Fibroblast of skin of left biceps (primary cell): ENCODE measurements at places on chromosomes 3 and 15.

GRCh38 chr3:97954228-97954827, 17.9 kb downstream of the RIOX2 start:
- no peak for DNase-seq

DNA sequence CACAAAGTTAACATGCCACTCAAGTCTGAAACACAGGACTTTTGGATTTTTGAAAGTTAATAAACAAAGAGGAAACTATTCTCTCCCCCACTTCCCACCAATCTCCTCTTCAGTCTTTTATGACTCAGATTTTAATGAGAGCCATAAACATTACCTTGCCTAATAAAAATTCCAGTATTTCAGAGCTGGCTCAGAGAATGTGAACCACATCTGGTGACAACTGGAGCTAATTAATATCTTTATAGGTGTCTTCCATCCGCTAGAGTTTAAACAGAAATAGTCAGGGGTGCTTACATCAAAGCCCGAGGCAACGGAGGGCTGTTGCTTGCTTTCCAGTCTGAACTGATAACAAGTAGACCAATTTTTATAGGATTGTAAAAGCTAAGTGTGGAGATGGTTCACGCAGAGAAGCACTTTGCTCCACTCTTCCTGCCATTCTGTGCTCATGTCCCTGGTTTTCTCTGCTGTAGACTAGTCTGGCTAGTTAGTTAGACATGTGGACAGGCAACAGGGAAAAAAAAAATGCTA, 363.6 kb downstream of the NR2F2 start:
- no peak for DNase-seq

GRCh38 chr3:8443829-8444791, 57.5 kb upstream of the LMCD1 start:
- peak; percentile 97 for DNase-seq

GRCh38 chr15:80595396-80595795, 99.7 kb upstream of the ABHD17C start:
- DNase-seq: no peak

- no peak for DNase-seq
These were observed 60.3 kb upstream of the TP63 start for GRCh38 chr3:189570916-189571315.

- DNase-seq: peak; percentile 42
These were observed 40.8 kb downstream of the NUP210 start for GRCh38 chr3:13379201-13379830.

GRCh38 chr3:127121885-127122284, 71.0 kb upstream of the PRR23E start:
- DNase-seq: no peak

- no peak for DNase-seq
These were observed 12.9 kb upstream of the TRA2B start for GRCh38 chr3:185950728-185951127.

- no peak for DNase-seq
These were observed 10.0 kb upstream of the SLC6A11 start for GRCh38 chr3:10806006-10806405.

DNA sequence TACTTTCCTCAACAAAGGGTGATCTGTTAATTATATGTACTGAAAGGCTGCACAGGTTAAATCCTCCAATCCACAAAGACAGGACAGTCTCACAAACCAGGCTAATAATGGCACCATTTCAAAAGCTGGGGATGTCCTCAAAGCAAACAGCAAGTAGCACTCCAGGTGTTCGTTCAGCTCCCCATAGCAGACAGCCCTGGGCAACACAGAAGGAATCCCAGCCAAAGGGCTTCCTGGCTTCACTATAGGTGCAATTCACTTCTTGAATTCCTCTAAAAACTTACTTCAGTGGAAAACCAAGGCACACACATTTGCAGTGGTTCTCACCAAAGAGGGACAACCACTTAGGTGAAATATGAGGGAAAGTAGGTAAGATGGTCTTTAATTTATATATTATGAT, 166.7 kb downstream of the CTNNB1 start:
- DNase-seq: no peak

DNA sequence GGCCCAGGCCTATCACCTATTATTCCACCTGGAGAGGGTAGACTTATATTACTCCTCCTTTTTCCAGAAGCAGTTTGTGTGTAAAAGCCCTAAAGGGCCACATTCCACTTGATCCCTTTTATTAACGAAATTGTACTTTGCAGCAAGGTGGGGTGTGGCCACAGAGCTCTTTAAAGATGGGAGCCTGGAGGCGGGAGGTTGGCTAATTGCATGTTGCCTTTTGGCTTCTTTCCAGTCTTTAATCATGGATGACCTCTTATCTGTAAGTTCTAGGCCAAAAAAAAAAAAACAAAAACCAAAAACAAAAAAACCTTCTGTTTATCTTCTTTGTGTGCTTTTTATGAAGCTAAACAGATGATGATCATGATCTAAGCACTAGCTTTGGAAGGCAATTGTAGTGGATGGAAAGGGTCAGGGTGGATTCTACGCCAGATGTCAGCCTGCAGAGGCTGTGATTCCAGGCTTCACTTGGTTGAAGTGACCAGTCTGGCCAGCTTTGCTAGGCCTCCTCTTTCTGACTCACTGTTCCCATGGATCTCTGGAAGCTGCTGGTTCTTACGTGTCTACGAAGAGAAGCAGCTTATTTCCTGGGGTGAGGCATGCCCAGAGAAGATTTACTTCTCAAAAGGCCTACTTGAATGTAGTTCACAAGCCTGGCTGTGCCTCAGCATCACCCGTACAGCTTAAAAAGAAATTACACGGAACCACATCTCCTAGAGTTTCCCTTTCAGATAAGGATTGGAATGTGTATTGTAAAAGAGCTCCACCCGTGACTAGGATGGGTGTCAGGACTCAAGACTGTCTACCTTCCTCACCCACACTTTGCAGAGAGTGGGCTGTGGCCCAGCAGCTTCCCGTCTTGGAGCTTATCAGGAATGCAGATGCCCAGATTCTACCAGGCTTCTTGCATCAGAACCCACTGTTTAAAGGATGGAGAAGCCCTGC, 330.9 kb upstream of the C2CD4B start:
- no peak for DNase-seq

- no peak for DNase-seq
These were observed 789.2 kb downstream of the DIPK2A start for GRCh38 chr3:144760831-144761230.

- no peak for DNase-seq
These were observed 51.1 kb downstream of the SYNM start for GRCh38 chr15:99155961-99156443.

GRCh38 chr3:7444886-7445285, 584.0 kb downstream of the GRM7 start:
- DNase-seq: no peak

DNA sequence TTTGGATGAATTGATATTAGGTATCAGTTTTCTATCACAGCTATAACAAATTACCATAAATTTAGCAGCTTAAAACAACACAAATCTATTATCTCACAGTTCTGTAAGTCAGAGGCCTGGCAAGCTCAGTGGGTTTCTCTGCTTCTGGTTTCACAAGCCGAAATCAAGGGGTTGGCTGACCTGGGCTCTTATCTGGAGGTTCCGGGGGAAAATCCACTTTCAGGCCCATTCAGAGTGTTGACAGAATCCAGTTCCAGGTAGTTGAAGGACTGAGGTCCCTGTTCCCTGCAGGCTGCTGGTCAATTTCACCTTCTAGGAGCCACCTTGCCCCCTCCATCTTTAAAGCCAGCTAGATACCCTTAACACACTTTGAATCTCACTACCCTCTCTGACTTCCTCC, 11.1 kb upstream of the HHATL start:
- no peak for DNase-seq

GRCh38 chr3:183513046-183513706, 42.3 kb downstream of the KLHL6 start:
- DNase-seq: no peak

GRCh38 chr15:38695249-38696108, 130.9 kb upstream of the RASGRP1 start:
- DNase-seq: no peak

GRCh38 chr3:195825191-195825588, 13.5 kb upstream of the MUC4 start:
- DNase-seq: no peak

DNA sequence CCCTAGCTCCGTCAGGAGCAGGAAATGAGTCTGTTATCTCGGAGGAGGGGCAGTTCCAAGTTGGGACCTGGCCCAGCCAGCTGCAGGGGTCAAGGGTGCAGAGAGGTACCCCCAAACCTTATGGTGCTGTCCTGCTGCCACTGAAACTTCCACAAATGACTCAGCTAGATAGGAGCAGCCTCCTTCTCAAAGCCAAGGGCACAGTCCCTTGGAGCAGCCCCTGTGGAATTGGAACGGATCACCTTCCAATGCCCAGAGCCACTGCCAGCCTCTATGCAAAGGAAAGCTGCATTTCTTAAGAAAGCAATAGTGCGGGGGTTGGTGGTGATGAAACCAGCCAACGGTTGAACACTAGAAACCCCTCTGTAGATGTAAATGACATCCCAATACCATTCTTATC, 19.6 kb upstream of the LRRK1 start:
- DNase-seq: no peak

GRCh38 chr3:71131375-71132314, 451.9 kb downstream of the FOXP1 start:
- no peak for DNase-seq

- DNase-seq: no peak
These were observed 14.3 kb downstream of the LIMD1 start for GRCh38 chr3:45608885-45609284.

GRCh38 chr15:59176653-59177316, 29.9 kb upstream of the LDHAL6B start:
- DNase-seq: peak; percentile 20

DNA sequence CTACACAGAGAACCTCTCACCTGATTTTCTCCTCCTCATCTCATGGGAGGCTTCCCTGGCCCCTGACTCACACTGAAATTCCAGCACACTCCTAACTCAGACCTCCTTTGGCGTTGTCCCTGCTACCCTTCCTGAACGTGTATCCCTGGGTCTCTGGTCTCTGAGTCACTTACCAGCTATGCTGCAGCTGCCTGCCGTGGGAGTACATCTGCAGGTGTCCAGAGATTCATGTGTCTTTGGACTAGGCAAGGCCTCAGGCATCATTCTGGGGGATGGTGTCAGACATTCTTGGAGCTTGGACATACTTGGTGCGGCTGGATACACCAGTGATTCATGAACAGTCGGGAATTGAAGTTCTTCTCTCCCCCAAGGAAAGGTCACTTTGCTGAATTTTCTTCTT, 148.8 kb upstream of the TRIM42 start:
- no peak for DNase-seq

- no peak for DNase-seq
These were observed 27.5 kb upstream of the THRB start for GRCh38 chr3:24522146-24522579.

GRCh38 chr3:64539451-64540196, 148.2 kb downstream of the ADAMTS9 start:
- peak; percentile 96 for DNase-seq

GRCh38 chr3:14414846-14415464, 12.5 kb downstream of the SLC6A6 start:
- no peak for DNase-seq

DNA sequence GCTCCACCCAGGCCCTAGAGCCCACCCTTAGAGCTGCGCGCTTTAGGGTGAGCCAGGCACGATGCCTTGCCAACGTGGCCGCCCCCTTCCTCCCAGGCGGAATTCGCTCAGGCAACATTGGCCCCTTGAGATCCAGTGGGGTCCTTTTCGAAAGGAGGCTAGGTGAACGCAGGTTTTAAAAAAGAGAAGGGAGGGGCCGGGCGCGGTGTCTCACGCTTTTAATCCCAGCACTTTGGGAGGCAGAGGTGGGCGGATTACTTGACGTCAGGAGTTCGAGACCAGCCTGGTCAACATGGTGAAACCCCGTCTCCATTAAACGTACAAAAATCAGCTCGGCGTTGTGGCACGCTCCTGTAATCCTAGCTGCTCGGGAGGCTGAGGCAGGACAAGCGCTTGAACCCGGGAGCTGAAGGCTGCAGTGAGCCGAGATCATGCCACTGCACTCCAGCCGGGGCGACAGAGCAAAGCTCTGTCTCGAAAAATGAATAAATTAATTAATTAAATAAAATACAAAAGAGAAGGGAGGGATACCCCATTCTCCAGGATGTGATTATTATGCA, 984 bp upstream of the RPP25 start:
- no peak for DNase-seq

DNA sequence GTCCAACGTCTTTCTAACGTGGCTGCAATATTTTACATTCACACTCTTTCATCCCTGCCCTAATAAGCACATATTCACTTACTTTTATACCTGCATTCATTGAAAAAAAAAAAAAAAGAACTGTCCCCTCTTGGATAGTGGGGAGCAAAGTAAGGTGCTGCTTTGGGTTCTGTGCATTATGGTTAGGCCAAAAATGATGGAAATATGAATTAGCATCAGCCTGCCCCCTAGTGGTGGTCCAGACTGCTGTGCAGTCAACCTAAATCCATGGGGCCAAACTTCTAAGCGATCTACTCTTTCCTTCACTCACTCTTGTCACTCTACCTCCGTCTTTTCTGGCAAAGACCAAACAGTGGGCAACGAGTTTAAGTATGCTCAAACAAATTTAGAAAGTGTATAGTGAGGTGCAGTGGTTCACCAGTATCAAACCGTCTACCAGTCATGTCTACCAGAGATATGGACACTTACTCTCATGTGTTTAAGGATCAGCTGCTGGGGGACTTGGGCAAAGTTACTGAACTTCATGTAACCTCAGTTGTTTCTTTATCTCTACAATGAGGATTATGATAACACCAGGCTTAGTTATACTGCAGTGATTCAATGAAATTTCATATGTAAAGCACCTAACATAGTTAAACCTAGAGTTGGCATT, 61.5 kb upstream of the GRM7 start:
- DNase-seq: no peak
